ENCODE measurements at places on chromosomes 3 and 15. TPM values are rescaled to one million over a fixed set of nuclear protein-coding genes. Genes with fewer than 3 reads are reported as not detected.
A peak's percentile ranks its signal among the peaks of the same experiment; 100 is the strongest.

GRCh38 chr15:68418611-68419161 lies 13.3 kb downstream of the ITGA11 start:
- DNase-seq, result peak; percentile 77

DNA sequence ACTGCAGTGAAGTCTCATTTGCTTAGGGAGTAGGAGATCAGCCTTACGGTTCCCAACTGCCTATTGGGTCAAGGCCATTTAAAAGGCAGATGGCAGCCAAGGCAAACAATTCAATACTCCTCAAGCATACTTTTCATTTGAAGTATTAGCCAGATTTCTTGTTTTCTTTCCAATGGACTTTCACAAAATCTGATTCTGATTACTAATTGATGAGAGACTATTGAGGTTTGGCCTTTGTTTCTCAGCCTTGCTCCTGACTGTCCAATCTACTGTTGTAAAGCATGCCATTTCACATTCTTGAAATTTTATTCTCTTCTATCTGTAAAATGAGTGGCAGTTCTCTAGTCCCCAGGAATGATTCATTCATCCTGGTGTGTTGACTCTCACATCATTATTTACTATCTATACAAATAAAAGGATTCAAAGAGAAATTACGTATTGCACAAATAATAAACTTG lies 166.2 kb upstream of the TGFBR2 start:
- peak; percentile 47 for DNase-seq

DNA sequence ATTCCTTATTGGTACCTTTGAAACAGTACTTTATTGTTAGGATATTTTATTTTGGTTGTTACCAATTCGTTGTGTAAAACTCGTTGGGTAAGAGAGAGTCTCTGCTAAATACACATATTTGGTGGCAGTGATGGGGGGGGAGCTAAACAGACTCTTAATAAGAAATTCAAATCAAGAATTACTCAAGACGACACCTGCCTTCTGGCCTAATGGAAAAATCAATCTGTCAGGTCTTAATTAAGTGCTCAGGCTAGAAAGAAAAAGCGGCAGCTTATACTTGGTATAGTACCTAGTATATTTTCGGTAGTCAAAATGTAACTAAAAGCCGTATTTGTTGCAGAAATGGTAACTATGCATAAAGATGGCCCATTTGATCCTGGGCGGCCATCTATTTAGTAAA lies 18.2 kb downstream of the FOXP1 start:
- no peak for DNase-seq

GRCh38 chr3:43181202-43181821 lies 75.4 kb upstream of the POMGNT2 start:
- no peak for DNase-seq

DNA sequence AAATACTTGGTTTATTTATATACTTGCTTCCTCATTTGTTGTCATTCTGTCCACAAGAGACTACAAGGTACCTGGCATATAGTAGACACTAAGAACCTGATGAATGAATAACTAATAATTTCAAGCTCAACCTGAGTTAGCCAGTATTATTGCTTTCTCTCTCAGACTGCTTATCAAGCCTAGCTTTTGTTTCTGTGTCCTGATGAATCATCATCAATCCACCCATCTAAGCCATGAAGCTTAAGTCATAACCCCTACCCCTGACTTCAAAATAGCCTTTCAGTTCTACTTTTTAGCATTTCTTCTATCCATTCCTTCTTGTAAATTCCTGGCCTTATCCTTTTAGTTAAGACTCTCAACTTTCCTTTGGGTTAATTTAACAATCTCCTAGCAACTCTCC lies 420.8 kb downstream of the EPHA6 start:
- no peak for DNase-seq

- no peak for DNase-seq
Measured at GRCh38 chr15:42071717-42072116, 22.6 kb downstream of the PLA2G4D start.

The ABI3BP gene
- 21.9 TPM for total RNA-seq

The IRAK2 gene
- 8.2 TPM for total RNA-seq

The EIF4A2 gene
- total RNA-seq, result 508 TPM

The NXPE3 gene
- 19.2 TPM for total RNA-seq

The GATA2 gene
- 36.3 TPM for total RNA-seq

The PPP2R3A gene
- 22.5 TPM for total RNA-seq

The CHRFAM7A gene
- 2.4 TPM for total RNA-seq

The SUSD5 gene
- total RNA-seq, result 0.98 TPM

Data from M059J (cell line).